Diencephalon (tissue), 1 donor: ENCODE measurements at places on chromosomes 12 and 14. TPM values are rescaled to one million over a fixed set of nuclear protein-coding genes. Genes with fewer than 3 reads are reported as not detected.

Gene MYH7
- total RNA-seq: 3.2 TPM

Gene CELA1
- not detected for total RNA-seq

Gene C14orf132
- total RNA-seq: 118 TPM

Gene DPF3
- total RNA-seq: 15.5 TPM

Gene GPR65
- total RNA-seq: 0.23 TPM

Gene APOF
- not detected for total RNA-seq
